ENCODE measurements at places on chromosomes 3 and 15.
A peak's percentile ranks its signal among the peaks of the same experiment; 100 is the strongest.

GRCh38 chr3:37241880-37242279 lies 67.5 kb upstream of the LRRFIP2 start:
- no peak for DNase-seq

DNA sequence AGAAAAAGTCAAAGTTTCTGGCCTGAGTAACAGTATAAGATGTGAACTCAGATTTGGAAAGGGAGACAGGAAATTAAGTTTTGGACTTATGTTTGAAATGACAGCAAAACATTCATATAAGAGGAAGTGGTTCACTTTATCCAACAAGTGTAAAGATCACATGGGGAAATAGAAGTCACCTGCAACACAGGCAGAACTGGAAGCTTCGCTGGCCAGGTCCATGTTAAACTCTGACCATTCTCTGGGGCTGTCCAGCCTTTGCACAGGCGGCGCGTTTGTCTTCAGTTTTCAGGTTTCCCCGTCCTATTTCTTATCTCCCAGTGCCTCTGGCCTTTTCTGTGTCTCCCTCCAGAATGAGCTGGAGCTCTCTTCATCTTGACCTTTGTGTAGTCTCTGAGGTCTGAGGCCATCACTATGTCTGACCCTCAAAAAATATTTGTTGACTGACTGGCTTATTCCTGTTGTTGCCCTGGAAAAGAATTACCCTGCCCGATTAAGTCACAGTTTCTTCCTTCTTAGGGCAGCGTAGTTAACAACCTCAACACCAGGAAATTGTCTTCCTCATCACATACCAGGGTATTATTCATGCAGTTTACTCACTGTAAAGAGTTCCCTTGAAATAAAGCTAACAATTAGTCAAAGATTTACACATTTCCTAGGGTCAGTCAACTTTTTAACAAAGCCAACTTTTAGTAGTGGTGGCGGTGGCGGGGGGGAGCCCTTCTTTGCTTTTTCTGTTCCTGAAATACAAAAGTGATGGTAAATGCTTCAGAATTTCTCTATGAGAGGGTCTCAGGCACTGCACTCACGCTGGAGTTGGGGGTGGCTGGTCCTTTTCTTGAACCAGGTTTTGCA lies 959 bp upstream of the RASA2 start:
- DNase-seq = peak; percentile 31

GRCh38 chr3:184186184-184186901 lies at the start of gene ABCF3:
Gene ABCF3 (plus strand): TSS chr3:184186199. CDS start chr3:184186208, 9 bp downstream.
- no peak for DNase-seq

DNA sequence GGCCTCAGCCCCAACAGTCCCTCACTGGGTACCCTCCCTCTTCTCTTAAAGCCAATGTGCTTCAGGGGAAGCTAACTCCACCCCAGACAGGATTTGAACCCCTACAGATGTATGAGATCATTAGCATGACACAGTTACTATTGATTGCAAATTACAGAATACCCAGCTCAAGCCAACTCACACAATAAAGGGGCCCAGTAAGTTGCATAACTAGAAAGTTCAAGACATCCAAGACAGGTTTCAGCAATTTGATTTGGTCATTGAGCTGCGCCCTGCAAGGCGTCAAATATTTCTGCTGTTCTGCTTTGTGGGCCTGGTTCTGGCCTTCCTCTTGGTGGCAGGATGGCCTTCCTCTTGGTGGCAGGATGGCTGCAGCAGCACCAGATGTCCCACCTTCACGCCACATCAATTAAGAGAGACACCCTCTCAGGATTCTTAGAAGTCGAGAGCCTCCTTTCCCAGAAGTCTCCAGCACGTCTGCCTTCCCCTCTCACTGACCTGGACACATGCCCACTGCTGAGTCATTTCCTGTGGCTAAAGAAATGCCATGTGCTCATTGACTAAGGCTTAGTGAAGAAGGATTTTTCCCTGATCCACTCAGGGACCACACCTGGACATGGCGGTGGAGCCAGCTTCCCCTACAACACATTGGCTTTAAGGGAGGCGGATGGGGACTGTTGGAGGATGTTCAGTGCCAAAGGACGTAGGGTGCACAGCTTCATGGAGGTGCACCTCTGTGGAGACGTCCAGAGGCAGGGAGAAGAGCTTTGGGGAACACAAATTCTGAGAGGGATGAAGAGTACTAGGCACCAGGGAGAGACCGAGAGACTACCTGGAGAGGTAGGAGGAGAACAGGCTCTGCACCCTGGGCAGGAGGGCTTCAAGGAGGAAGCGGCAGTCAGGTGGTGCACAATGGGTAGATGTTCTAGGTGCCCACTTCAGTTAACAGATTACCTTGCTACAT lies 49.1 kb downstream of the DNASE1L3 start:
- DNase-seq = no peak

DNA sequence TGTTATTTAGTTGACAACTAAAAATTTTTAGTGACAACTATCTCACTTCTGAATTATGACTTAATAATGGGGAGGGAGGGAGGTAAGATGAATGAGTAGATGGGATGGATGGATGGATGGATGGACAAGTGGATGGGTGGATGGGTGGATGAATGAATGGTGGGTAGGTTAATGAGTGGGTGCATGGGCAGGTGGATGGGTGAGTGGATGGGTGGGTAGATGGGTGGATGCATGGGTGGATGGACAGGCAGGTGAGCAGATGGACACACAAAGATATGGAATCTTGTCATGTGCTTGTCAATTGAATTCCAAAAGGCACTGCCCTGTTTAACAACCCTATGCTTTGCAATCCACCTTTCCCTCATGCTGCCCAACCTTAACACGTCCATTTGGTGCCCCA lies 41.5 kb downstream of the KLHL25 start:
- no peak for DNase-seq

DNA sequence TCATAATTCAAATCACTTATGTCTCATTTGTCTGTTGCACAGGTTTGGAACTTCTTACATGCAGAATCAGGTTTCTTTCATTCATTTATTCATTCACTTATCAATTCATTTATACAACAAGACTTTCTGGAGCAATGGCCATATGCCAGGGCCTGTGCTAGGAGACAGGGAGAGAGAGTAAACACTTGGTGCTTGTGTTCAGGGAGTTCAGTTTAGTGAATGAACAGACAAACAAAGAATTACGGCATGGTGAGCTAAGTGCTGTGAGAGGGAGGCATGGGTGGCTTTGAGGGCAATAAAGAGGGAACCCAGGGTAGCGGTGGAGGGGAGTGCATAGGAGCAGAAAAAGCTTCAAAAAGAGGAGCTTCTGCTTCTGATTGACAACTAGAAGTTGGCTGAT lies 8.5 kb upstream of the IREB2 start:
- no peak for DNase-seq

- no peak for DNase-seq
Measured at GRCh38 chr3:71651625-71652024, 68.1 kb upstream of the FOXP1 start.

DNA sequence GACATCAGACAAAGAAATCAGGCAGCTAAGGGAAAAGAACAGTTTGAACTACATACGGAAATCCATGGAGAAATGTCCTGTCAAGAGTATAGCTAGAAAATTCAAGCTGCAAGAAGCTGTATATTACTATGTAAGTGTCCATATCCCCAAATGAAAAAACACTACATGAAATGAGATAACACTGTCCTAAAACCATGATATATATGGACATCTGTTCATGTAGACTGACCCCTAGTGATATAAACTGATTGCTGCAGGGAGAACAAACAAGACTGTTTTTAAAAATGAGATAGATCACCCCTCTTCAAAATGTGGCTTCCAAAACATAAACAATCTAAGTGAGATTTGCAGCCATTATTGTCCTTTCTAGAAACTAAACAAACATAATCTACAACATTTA lies 985.6 kb downstream of the EPHA3 start:
- no peak for DNase-seq

DNA sequence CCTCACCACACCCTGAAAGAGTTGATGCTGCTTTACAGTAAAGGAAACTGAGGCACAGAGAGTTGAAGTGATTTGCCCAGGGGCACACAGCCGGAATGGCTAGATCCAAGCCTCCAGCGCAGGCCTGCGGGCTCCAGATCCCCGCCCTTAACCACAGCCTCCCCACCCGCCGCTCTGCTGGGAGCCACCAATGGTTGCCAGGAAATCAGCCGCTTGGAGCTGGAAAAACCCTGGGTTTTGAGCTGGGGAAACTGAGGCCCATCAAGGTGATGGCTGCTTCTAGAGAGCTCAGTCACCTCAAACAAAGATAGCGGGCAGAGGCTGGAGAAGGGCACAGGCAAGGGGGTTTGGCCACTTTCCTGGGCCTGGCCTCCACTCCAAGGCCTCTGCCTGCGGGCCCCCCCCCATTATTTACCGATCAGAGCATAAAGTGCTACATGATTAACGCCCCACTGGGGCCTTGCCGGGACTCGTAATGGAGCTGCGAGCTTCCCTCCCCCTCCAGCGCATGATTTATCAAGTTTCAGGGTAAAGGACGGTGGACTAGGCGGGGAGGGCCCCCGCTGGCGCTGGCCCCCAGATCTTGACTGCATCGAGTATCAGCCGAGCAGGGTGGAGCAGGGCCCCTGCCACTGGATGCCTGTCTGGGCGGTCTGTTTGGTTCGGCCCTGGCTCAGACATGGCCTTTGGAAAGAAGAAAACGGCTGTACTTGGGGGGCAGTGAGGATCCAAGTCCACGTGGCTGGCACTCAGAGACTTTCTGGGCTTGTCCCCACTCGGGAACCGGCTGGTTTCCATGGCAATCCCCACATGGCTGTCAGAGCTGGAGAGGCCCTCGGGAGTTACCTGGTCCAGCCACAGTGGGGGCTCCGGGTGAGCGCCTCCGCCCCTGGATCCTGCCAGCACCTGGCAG lies 9.1 kb downstream of the PLXND1 start:
- no peak for DNase-seq

DNA sequence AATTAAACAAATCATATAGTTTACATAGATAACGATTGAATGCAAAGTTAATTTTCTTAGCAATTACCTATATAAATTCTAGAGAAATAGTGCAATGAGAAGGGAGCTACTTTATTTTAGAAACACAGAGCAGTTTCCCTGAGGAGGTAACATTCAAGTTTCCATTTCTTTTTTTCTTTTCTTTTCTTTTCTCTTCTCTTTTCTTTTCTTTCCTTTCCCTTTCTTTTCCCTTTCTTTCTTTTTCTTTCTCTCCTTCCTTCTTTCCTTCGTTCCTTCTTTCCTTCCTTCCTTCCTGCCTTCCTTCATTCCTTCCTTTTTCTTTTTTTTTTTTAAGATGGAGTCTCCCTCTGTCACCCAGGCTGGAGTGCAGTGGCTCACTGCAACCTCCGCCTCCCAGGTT lies 417.3 kb downstream of the NLGN1 start:
- DNase-seq = no peak

- no peak for DNase-seq
Measured at GRCh38 chr3:8520816-8521403, 19.3 kb downstream of the LMCD1 start.

- no peak for DNase-seq
Measured at GRCh38 chr15:64779630-64780029, 4.2 kb upstream of the RBPMS2 start.

GRCh38 chr3:4748701-4749378 lies 230.4 kb upstream of the BHLHE40 start:
- DNase-seq = peak; percentile 21

DNA sequence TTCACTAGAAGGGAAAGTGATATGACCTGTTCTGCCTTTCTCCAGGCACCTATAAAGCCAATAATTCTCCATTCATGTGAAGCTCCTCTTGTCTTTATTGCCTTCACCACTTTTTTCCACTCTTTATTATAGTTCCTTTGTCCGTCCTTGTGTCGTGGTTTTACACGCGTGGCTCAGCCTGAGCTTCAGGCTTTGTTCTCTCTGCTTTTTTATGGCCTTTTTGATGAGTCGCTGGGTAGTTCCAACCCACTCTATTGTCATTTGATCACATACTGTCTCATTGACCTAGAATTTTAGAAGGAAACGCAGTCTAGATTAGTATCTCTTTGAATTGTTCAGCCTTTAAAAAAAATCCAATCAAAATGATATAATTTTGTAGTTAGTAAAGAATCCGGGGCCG lies 403.2 kb downstream of the PTPRG start:
- no peak for DNase-seq

GRCh38 chr15:43215961-43216360 lies 4.9 kb downstream of the EPB42 start:
- no peak for DNase-seq
